ENCODE measurements at places on chromosomes 7 and 10. TPM values are rescaled to one million over a fixed set of nuclear protein-coding genes. Genes with fewer than 3 reads are reported as not detected.

Gene OR2A5
- not detected for total RNA-seq

Gene BEND7
- total RNA-seq, result 15.4 TPM

Gene YAE1
- total RNA-seq, result 28.3 TPM

GRCh38 chr7:121180436-121181063 lies 148.2 kb upstream of the WNT16 start:
- no peaks in the 10 kb centered on the region for H3K4me1 ChIP-seq
- H3K4me3 ChIP-seq, result no peak overlapping the region
- no peaks in the 10 kb centered on the region for H3K36me3 ChIP-seq
- no peak for DNase-seq

- no peaks in the 10 kb centered on the region for H3K36me3 ChIP-seq
- peaks cover 10% of the 10 kb centered on the region for H3K4me1 ChIP-seq
- H3K27ac ChIP-seq, result no peak within 1 kb of the TSS
- no peak for DNase-seq
Observed at GRCh38 chr10:86366033-86366901, at the start of gene GRID1. Gene GRID1, minus strand, starts transcription at chr10:86366795.

GRCh38 chr7:48058990-48059389 lies 23.6 kb downstream of the C7orf57 start:
- H3K4me1 ChIP-seq, result no peaks in the 10 kb centered on the region
- H3K36me3 ChIP-seq, result no peaks in the 10 kb centered on the region
- H3K4me3 ChIP-seq, result no peak overlapping the region
- H3K27me3 ChIP-seq, result no peaks in the 10 kb centered on the region

- H3K4me3 ChIP-seq, result no peak overlapping the region
- H3K27ac ChIP-seq, result no peak overlapping the region
- no peak for DNase-seq
- H3K36me3 ChIP-seq, result no peaks in the 10 kb centered on the region
- no peaks in the 10 kb centered on the region for H3K27me3 ChIP-seq
- H3K4me1 ChIP-seq, result no peaks in the 10 kb centered on the region
Observed at GRCh38 chr7:142739923-142740492, 9.3 kb upstream of the PRSS1 start.
